NCI-H1048 (cell line): ENCODE measurements at places on chromosomes 2 and 18.

- DNase-seq: no peak
These were observed 485 bp upstream of the GALNT3 start for GRCh38 chr2:165794536-165794928.

DNA sequence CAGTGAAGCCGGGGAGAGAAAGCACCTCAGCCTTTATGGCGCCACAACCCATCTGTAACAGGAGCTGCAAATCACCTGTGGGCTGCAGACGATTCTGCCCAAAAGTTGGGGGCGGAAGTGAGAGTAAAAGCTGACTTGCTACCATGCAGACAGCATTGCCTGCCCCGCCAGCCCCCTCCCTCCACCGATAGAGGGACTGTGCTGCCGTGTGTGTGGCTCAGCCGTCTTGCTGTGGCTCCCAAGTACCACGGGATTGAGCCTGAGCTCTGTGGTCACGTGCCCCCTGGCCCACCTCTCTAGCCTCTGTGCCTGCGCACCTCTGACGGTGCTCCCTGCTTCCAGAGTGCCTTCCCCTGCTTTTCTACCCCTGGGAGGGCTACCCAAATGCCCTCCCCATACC, 79.6 kb downstream of the GLI2 start:
- DNase-seq: no peak

DNA sequence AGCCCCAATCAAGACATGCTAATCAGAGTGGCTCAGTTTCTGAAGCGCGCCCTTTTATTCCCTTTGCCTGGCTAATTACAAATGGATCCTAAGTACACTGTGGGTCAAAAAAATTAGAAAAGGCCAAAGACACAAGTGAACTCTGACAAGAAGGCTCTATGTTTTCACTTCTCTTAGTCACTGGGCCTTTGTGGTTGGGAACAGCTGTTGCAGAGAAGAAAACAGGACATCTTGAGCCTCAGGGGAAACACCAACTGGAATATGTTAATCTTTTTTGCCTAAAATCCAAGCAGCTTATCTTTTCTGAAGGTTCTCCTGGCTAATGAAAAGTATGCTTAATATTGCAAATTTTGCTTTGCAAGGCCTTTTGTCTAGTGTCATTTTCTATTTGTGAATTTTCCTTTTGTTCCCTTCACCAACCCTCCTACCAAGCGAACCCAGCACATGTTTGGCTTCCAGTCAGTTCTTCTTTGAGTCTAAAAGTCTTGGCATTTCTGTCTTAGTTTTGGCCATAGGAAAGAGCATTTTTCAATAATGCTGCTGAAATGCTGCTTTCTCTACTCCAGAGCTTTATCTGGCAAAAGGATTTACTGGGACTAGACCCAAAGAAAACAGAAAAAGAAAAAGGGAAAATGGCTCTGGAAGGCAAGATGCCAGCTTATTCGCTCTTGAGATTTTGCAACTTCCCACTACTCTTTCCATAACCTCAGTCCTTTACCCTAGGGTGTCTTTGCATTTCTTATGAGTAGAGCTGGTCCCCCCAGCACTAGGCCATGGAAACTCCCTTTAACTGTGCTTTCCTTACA, 440.2 kb upstream of the ST6GAL2 start:
- no peak for DNase-seq

GRCh38 chr2:233473878-233474277, 92.7 kb downstream of the USP40 start:
- no peak for DNase-seq
